Activated T-cell treated with anti-CD3 and anti-CD28 coated beads for 1 hour (primary cell): ENCODE measurements at places on chromosomes 6 and 20.

GRCh38 chr6:26327450-26328264 lies 37.3 kb upstream of the BTN3A2 start:
- peak; percentile 35 for DNase-seq

DNA sequence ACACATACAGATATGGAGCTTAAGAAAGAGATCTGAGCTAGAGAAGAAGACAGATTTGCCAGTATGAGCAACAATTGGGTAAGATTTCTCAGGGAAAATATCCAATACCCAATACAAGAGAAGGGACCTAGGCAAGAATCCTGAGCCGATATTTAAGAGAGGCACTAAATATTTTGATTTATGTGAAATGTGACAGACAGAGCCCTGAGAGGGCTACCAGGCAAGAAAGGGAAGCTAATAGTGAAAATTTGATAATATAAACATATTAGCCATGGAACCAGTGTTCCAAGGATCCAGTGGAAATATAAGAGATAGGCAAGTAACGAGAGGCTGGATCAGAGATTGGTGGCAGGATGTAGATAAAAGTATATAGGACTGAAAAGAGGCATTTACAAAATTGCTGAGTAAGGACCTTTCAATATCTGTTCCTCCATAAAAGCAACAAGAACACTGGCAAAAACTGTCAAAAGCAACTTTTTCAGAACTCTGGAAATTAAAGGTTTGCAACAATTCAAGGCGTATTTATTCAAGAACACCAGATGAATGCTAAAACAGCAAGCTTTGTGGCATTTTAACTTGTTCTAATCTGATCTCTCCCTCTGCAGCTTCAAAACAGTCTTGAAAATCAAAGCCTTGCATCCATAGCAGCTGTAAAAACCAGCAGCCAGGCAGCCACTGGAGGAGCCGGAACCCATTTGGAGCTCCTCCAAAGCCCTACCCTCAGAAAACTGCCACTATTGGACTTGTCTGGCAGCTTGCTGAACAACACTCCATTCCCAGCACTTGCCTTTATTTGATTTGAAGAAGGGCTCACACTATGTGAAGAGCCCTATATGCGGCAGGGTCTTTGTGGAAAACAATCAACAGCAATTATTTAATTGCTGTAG lies 58.8 kb downstream of the REV3L start:
- no peak for DNase-seq

- DNase-seq, result no peak
Measured at GRCh38 chr20:2955257-2955970, 82.1 kb downstream of the PTPRA start.

DNA sequence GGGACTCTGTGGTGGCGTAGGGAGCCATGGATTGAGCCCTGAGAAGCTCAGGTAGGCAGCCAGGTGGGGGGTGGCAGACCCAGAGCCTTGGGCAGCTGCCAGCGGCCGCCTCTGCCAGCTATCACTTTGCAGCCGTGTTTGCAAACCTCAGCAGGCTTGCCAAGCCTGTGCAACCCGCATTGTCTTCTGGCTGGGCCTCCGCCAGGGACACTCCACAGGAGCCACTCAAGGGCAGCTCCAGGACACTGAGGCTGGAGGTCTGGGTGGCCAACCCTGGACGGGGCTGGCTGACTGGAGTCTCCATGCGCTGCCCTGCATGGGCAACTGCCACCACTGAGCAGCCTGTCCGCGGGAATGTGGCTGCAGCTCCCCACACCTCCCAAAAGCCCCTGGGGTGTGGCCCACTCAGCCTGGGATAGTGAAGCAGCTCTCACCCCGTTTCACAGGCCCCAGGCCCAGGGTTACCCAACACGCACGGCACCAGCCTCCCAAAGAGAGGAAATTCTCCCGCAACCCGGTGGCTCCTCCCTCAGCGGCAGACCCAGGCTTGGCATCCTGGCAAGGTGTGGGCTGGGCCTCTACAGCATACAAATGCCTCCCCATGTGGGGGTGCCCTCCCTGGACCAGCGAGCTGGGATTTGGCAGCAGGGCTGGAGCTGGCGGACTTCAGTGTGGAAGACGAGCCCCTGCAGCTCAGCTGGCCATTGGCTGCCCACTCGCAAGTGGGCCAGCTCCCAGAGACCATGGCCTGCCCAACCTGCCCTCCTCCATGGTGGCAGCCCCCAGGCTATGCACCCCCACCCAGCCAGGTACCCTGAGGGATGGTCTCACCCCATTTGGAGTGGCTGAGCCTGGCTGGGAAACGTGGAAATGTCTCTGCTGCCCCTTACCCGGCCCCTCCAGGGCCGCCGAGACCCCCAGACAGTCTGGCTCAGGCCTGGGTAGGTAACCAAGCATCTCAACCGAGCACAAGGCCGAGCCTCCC lies 2.9 kb downstream of the CHRNA4 start:
- no peak for DNase-seq

- no peak for DNase-seq
Measured at GRCh38 chr6:39378960-39379425, 56.5 kb upstream of the KCNK16 start.

DNA sequence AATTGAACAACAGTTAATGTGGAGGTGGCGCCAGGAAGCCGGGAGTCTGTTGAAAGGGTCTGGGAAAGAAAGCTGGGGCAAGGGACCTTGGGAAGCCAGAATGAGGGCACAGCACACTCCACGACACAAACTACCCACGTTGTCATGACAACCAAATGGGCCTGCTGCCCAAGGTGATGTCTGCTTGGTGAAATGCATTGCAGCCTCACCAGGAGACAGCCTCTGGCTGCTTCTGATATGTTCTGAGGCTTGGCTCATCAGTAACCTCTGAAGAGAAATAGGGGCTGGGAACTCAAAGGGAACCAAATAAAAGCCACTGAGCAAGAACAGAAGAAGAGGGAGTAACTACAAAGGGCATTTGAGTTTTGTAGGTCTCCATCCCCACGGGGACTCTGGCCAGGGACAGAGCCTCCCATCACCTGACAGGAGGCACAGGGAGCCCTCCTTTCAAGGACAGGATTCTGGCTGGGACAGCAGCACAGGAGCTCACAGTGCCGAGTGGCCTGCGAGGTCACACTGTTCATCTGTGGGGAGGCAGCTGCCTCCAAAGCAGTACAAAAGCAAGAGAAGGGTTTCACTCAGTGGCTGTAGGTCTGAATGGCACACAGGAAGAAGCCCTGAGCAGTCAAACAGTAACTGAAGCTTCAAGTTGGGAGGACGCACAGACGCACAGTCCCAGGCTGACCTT lies 44.6 kb upstream of the KCNK16 start:
- no peak for DNase-seq
